ENCODE measurements at places on chromosomes 6 and 20.

DNA sequence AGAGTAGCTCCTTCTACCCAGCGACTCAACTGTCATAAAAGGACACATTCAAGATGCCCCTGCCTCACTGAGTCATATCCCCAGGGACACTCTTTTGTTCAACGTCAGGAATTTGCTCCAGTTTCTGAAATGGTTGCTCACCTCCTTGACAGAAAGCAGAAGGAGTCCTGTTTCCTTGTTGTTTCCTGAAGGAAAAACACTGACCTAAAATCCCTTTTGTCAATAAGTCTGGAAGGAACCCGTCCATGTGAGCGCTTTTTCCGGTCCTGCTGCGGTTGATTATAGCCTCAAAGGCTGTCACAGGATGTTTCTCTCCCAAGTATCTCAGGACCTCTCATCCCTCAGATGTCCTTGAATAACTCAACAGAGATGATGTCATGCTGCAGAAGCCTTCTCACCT is 113.6 kb upstream of the PLEKHG1 start:
- no peak for DNase-seq

- DNase-seq = no peak
Measured at GRCh38 chr20:36310215-36310981, 4.3 kb downstream of the DLGAP4 start.

- DNase-seq = no peak
Measured at GRCh38 chr20:57094252-57094891, 172.1 kb downstream of the BMP7 start.

- no peak for DNase-seq
Measured at GRCh38 chr20:38113401-38114325, 51.4 kb downstream of the TGM2 start.

DNA sequence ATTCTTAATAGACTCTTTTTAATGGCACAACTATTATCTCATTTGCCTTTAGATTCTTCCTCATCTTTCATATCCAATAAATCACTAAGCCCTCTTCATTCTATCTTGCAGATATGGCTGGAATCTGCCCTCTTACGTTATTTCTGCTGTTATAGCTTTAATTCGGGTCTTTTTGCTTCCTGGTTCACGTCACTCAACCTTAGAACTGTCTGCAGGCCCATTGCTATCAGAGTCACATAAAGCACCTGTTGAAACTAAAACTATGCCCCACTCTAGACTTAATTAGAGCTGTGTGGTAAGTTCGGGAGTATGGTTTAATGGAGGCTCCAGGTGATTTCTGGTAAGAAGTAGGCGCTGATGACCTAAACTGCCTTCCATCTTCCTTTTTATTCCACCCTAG is 988 bp downstream of the QRSL1 start:
- DNase-seq = no peak

DNA sequence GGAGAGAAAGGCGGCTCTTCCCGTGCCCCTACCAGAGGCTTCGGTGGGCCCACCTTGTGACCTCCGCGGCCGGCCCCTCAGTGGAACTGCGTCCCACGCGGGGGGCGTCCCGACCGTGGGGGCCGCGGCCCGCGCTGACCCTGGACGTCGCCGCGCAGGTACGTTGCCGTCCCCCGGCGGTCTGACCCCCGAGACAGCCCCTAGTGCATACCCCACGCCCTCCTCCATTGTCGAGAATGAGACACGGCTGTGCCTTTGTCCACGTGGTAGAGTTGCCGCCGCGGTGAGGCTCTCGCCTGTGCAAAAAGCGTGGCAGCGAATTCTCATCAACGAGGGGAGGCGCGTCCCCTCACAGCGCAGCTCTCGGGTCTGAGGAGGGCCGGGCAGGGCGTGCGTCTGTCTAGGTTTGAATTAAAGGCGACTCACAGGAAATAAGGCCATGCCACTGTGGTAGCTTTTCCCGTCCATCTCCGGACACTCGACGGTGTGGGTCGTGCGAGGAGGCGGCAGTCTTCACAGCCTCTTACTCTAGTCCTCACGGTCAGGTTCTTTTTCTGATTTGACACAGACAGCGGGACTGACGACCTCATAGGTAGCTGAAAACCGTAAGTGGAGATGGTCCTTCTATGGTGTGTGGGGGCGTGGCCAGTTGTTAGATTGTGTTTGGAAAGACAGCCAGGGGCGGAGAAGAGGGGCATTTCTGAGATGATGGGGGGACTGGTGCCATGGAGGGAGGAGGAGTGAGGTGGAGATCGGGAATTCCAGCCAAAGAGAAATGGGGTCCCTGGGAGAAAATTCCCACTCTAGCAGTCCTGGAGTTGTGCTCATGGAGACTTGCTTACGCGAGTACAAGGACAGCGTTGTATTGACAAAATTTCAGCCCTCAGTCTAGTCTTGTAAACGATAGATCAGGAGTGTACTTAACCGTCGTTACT is 580 bp downstream of the NXT1 start:
- peak; percentile 56 for DNase-seq

- DNase-seq = no peak
Measured at GRCh38 chr6:167491438-167492099, 166.7 kb downstream of the TTLL2 start.

- DNase-seq = no peak
Measured at GRCh38 chr6:95413789-95414188, 163.5 kb upstream of the MANEA start.

DNA sequence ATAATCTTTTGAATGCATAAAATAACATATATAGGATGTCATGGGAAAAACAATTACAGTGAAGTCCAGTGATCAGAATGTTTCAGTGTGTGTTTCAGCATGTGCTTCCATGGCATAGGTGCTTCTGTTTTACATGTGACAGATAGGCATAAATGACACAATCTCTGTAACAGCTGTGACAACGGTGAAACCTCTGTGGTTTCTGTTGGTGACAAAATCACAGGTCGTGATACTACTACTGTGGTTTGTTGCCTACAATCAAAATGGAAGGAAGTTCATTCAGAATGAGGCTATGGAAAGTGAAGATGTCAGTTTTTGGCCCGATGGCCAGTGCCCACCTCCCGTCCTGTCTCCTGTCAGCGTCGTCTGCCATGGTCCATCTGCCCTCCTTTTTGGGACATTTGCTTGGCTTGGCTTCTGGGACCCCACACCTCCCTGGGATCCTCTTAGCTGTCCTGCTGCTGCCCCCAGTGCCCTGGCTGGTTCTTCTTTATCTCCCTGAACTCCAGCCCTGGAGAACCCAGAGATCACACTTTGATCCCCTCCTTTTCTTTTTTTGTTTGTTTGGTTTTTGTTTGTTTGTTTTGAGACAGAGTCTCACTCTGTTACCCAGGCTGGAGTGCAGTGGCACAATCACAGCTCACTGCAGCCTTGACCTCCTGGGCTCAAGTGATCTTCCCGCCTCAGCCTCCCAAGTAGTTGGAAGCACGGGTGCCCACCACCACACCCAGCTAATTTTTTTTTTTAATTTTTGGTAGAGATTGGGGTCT is 79.3 kb upstream of the NAA20 start:
- DNase-seq = peak; percentile 7

- no peak for DNase-seq
Measured at GRCh38 chr6:92147246-92147645, 1272.1 kb downstream of the EPHA7 start.

- DNase-seq = no peak
Measured at GRCh38 chr6:158848490-158848895, 29.3 kb upstream of the EZR start.

DNA sequence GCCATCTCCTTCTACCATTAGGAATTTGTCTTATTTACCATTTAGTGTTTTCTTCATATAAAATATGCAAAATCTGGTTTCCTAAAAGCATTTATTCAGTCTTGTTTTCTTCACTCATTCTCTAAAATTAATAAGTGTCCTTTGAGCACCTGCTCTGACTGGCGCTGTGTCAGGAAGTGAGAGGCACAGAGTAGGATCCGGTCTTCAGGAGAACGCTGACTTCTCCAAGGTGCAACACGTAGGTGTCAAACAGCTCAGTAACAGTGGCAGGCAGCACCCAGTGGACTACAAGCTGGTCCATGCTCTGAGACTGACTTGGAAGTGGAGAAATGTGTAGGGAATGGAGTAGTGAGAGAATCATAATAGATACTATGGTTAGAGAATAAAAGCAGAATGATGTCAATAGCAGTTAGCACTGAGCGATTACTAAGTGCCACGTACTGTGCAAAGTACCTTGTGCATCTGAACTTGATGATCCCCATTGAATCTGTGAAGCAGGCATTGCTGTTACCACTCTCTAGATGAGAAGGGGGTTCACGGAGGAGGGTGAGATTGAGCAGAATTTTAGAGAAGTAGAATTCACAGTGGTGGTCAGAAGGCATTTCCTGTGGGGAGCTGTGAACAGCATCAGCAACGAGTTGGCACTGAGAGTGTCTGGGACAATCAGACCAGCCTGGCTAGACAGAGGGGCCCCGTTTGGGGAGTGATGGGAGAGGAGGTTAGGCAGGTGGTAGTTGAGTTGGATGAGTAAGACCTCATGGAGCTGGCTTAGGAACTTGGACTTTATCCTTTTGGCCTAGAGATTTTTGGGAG is 569.8 kb downstream of the QKI start:
- DNase-seq = no peak

GRCh38 chr6:135506270-135506997 is 8.9 kb upstream of the AHI1 start:
- DNase-seq = no peak

GRCh38 chr6:71887744-71888230 is 1.4 kb downstream of the RIMS1 start:
- DNase-seq = no peak

GRCh38 chr6:107965746-107966145 is 7.7 kb upstream of the SEC63 start:
- no peak for DNase-seq

- no peak for DNase-seq
Measured at GRCh38 chr20:4159765-4160490, 144.6 kb upstream of the RNF24 start.

DNA sequence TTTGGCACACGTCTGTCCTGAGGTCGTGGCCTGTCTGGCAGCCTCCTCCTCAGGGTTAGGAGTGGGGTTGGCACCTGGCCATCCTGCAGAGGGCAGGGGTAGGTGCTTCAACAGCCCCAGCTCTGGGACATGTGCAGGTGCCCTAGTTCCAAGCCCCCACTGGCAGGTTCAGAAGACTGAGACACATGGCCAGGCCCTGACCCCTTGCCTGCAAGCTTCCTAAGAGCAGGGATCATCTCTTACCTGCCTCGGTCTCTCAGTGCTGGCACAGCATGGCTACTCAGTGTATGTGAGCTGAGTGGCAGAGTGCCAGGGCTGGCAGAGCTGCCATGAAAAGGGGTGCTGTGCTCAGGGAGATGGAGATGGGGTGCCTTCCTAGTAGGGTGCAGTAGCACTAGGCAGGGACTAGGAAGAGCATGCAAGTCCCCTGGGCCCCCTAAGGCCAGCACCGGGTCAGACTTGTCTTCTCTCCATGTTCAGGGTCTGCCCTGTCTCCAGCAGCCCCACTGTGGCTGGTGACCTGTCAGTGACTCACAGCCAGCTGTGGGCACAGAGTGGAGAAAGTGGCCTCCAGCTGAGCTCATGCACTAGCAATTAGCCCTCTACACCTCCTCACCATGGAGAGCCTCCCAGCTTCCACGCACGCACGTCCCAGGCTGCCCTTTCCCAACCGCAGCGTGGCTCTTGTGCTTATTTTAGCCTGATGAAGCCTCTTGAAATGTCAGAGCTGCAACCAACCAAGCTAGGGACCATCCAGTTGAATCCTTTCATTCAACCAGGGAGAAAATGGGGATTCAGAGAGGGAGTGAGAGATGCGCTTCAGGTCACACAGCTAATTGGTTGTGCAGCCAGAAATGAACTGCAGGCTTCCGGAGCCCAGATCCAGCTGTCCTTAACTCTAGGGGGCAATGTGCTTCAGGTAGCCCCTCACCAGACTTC is 116.6 kb downstream of the MRPL14 start:
- no peak for DNase-seq

All from activated T-cell treated with anti-CD3 and anti-CD28 coated beads for 24 hours (primary cell).